Activated naive CD8-positive, alpha-beta T cell treated with anti-CD3 and anti-CD28 coated beads, Interleukin-2, amount 50 U/mL, for 16 hours (primary cell): ENCODE measurements at places on chromosomes 3 and 15.

GRCh38 chr3:99895703-99896441 lies 78.2 kb downstream of the CMSS1 start:
- DNase-seq = no peak

- DNase-seq = no peak
These were observed 24.7 kb upstream of the VIPR1 start for GRCh38 chr3:42477696-42478095.

GRCh38 chr3:99858469-99858868 lies 40.8 kb downstream of the CMSS1 start:
- no peak for DNase-seq

DNA sequence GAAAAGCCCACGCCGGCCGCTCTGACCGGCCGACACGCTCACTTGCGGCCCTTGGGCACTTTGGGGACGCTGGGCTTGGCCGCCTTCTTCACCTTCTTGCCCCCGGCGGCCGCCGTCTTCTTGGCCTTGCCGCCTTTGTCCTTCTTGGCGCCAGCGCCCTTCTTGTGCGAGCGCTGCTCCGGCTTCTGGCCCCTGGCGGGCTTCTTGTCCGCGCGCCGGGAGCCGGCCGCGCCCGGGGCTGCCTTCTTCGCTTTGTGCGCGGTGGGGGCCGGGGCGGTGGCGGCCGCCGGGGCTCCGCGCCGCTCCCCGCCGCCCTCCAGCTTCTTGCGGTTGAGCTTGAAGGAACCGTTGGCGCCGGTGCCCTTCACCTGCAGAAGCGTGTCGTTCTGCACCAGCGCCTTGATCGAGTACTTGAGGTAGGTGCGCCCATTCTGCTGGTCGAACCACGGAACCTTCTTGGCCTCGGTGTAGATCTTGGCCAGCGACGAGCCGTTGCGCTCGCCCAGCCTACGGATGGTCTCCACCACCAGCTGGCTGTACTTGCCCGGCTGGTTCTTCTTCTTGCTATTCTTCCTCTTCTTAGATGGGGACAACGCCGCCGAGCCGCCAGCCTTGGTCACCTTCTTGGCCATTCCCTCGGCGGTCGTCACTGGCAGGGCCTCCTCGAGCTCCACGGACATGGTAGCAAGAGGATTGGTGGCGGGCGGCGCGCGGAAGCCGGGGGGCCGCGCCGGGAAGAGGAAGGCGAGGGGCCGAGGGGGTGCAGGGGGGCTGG lies 36.7 kb downstream of the HMCES start:
- no peak for DNase-seq

- DNase-seq = no peak
These were observed 89.2 kb upstream of the SPATA12 start for GRCh38 chr3:56971261-56971660.

GRCh38 chr3:71241981-71242560 lies 341.5 kb downstream of the FOXP1 start:
- DNase-seq = no peak

DNA sequence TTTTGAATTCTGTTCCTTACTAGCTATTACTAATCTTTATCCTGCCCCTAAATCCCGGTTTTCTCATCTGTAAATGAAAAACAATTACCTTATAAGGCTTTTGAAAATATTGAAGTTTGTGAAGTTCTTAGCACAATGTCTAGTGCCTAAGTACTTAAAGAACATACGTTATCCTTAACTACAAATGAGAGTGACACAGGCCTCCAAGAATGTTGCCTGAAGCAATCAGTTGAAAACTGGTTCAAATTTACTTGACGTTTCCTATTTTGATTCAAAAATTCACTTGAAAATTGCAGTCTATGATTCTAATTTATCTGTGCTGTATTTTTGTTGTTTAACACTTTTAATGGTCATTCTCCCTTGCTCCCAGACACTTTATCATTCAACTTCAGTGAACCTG lies 3.2 kb downstream of the SENP7 start:
- DNase-seq = no peak

DNA sequence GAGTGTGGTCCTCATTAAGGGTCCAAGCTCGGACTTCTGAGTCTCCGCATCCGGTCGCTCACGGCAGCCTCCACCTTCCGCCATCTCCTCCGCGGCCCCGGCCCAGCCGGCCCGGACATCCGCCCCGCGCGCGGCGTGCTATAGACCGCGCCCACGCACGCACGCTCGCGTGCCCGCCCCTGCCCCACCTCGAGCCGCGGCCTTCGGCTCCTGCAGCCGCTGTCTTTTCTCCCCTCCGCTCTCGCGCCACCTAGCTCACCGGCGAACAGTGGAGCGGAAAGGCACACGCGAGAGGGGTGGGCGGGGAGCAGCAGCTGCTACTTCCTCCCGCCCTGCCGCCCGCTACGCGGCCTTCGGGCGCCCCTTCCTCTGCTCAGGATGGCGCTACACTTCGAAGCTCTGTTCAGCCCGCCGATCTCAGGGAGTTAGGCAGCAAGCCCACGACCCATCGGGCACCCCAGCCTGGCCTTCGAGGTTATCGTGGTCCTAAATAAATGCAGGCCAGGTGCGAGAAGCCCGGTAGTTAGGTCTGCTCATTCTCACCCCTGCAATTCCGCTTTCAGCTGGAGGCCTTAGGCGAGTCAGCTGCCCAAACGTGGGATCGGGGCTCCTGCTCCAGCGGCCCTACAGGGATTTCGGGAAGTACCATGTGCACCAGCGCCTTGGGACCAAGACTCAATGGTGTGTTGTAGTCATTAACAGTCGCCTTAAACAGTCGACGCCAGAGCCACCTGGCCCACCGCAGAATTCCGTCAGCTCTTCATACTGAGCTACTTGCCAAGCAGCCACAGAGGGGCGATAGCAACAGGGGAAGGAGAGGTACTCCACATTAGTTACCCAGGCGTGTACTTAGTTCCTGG lies at the start of gene USP4:
USP4 (minus strand) TSS at position 113 of the 860 bp plus-strand sequence; CDS start at position 84, 29 bp downstream.
- DNase-seq = peak; percentile 86

DNA sequence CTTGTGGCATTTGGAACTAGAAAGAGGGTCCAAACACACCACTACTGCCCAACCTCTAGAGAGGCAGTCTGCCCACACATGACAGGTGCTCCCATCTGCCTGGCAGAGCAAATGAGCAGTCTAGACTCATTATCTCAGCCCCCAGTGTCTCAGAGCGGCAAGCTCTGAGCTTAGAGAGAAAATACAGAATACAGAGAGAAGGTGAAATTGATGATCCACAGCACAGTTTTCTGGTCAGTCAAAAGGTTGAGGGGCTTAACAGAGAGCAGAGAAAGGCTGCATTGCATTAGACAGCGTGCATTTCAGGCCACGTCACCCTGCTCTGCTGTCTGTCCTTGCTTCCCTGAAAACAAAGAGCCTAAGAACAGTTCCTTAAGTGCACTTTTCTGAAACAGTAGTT lies 135.1 kb downstream of the KCNMB2 start:
- no peak for DNase-seq

- DNase-seq = no peak
These were observed 87.8 kb upstream of the UBE2E2 start for GRCh38 chr3:23115171-23115877.

GRCh38 chr3:184750349-184751083 lies 38.7 kb upstream of the MAGEF1 start:
- no peak for DNase-seq

- no peak for DNase-seq
These were observed 40.1 kb upstream of the NR2C2 start for GRCh38 chr3:14907043-14907966.

- no peak for DNase-seq
These were observed 23.6 kb upstream of the CADPS start for GRCh38 chr3:62898530-62899496.

- no peak for DNase-seq
These were observed 153.6 kb upstream of the BHLHE40 start for GRCh38 chr3:4825436-4826236.

DNA sequence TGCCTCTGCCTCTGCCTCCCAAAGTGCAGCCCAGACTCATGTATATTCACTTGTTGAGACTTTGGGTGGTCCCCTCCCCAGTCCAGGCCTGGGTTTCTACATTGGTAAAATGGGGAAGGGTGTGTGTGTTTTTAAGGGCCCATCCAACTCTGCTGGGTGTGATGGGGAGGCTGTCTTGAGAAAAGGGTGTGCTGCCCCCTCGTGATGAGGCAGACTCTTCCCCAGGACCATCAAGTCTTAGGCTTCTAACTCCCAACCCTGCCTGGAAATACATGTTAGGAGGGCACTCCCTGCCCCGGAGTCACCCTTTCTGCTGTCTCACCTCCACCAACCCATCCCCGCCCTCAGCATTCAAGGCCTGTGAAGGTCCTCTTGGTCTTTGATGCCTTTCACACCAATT lies 4.4 kb upstream of the PTPN23 start:
- DNase-seq = no peak

GRCh38 chr3:65551945-65552344 lies 486.8 kb downstream of the MAGI1 start:
- DNase-seq = no peak

- DNase-seq = no peak
These were observed 50.2 kb downstream of the HHLA2 start for GRCh38 chr3:108346301-108347227.

DNA sequence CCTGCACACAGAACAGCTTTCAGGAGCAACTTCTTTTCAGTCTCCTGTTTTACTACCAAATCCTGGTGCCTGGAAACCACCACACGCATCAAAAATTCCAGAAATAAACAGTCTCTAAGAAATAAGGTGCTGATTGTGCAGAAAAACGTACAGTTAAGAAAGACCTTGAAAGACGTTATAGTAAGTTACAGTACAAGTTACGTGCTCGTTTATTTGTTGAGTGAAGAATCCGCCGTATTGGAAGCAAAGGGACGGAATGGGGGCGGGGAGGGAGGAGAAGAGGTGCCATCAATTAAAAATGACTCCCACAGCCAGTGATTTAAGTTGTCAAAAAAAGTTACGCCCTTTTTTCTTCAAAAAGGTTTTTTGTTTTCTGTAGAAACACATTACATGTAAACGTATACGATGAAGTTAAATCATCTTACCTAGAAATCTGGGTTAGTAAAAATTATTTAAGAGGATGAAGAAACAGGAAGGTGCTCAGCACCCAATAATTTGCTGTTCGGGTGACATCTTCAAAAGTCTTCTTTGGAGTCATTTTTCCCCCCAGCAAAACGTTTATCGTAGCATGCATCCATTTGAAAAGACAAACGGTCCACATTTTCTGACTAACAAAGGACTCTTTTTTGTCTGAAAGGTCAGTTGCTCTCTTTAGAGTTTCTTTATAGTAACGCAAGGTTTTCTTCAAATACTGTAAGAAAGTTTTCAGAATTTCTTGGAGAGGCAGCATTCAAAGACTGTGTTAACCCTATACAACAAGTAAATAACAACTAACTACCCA lies 782 bp upstream of the UACA start:
- DNase-seq = no peak

DNA sequence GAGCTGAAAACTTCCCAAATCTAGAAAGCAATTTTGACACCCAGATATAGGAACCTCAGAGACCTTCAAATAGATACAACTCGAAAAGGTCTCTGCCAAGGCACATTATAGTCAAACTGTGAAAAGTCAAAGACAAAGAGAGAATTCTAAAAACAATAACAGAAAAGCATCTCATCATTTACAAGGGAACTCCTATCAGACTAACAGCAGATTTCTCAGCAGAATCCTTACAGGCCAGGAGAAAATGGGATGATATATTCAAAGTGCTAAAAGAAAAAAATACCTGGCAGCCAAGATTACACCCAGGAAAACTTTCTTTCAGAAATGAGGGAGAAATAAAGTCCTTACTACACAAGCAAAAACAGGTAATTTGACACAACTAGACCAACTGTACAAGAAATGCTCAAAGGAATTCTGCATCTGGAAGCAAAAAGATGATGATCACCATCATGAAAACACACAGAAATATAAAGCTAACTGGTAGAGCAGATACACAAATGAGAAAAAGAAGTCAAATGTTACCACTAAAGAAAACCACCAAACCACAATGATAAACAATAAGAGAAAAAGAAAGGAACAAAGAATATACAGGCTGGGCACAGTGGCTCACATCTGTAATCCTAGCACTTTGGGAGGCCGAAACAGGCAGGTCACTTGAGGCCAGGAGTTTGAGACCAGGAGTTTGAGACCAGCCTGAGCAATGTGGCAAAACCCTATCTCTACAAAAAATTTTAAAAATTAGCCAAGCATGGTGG lies 50.4 kb downstream of the ADAM10 start:
- DNase-seq = no peak

- DNase-seq = no peak
These were observed 781 bp upstream of the IP6K1 start for GRCh38 chr3:49787182-49787464.

GRCh38 chr15:56530157-56530556 lies 65.2 kb upstream of the MNS1 start:
- no peak for DNase-seq

DNA sequence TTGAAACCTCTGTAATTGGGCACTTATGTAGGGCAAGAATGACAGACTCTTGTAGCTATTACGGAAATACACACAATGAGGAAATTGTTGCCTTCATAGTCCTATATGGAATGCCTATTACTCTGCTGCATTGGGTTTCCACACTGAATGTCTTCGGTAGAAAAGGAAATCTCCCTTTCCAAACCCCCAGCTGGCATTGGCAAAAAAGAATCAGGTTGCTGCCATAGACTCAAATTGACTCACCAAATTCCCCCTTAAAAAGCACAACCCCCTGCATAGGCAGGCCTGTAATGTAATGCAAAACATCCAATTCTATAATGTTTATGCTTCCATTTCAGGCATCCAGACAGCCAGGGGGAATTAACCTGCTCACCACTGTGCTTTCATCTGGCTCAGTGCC lies 44.8 kb upstream of the NTRK3 start:
- DNase-seq = no peak

DNA sequence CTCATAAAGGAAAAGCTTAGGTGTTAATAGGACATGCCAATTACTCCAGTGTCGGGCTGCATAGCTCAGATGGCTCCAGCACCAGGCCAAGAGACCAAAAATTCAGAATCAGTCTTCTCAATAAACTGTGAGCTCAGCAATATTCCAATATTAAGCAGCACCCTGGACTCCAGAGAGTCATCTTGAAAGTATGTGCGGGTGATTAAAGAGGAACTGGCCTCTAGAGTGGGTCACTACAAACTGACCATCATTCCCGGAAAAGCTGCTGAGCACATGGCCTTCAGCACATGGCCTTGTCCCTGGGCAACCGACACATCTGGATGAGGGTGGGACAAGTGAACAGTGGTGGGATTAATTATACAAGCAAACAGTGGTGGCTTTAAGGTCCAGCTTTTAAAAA lies 59.0 kb downstream of the MAGI1 start:
- DNase-seq = no peak

GRCh38 chr15:62119227-62119864 lies 45.7 kb downstream of the C2CD4B start:
- DNase-seq = no peak

DNA sequence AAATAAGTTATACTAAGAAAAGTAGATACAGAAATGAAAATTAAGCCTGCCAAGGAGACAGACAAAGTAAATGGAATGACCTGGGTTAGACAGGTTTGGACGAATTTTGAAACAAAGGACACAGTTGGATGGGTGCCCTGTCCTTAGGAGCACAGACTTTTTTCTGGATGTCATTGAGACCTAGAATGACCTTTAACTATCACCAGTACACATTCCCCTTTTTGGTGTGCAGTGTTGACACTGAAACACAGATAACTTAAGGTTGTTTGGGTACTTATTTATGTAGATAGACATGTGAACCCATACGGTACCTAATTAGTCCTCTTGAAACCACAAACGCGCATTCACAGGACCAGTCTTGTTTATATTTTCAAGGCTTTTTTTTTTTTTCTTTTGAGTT lies 86.7 kb downstream of the PPARG start:
- DNase-seq = no peak

GRCh38 chr15:59168536-59168935 lies 38.1 kb upstream of the LDHAL6B start:
- DNase-seq = no peak
